ENCODE measurements at places on chromosomes 1 and 21.

- no peak for DNase-seq
Measured at GRCh38 chr1:181251713-181252075, 163.2 kb downstream of the IER5 start.

- no peak for DNase-seq
Measured at GRCh38 chr1:76669131-76669530, 198.1 kb upstream of the ST6GALNAC5 start.

- no peak for DNase-seq
Measured at GRCh38 chr1:231887166-231887565, 260.6 kb downstream of the DISC1 start.

DNA sequence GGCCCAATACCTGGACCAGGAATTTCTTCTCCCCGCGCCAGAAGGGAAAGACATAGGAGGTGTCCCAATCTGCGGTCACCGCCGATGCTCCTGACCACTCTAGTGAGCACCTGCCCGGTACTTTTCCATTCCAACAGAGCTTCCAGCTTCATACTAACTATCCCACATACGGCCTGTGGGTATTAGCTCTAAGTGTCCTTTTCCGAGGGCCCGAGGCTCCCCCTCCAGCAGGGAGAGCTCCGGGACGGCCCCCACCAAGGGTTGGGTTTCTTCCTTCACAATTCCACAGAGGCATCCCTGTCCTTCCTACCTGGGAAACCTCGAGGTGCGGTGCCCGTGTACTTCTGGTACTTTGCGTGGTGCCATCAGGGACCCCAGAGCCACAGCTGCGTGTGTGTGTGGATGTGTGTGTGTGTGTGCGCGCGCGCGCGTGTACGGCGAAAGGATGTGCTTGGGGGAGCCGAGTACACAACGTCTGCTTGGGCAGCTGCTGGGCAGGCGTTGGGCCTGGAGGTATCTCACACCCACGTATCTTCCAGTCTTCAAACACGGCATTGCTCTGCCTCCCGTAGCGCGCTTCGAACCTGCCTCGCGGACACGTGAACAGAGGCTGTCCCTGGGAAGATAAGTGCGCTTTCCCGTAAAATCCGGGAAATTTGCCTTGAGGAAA lies 2.4 kb upstream of the SIM2 start:
- DNase-seq = peak; percentile 67

DNA sequence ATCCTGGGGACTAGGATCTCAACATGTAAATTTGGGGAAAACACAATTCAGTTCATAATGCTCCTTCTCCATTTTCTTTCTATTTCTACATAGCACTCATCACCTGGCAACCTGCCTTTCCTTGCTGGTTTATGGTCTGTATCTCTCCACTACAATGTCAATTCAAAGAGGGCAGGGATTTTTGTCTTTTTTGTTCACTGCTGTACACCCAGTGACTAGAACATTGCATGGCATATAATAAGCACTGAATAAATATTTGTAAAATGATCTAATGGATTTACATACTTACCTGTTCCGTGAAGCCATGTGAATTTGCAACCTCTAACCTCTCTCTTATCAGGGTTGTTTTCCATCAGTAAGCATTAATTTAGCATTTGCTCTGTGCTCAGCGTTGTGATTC lies 27.4 kb upstream of the TBX15 start:
- DNase-seq = no peak

DNA sequence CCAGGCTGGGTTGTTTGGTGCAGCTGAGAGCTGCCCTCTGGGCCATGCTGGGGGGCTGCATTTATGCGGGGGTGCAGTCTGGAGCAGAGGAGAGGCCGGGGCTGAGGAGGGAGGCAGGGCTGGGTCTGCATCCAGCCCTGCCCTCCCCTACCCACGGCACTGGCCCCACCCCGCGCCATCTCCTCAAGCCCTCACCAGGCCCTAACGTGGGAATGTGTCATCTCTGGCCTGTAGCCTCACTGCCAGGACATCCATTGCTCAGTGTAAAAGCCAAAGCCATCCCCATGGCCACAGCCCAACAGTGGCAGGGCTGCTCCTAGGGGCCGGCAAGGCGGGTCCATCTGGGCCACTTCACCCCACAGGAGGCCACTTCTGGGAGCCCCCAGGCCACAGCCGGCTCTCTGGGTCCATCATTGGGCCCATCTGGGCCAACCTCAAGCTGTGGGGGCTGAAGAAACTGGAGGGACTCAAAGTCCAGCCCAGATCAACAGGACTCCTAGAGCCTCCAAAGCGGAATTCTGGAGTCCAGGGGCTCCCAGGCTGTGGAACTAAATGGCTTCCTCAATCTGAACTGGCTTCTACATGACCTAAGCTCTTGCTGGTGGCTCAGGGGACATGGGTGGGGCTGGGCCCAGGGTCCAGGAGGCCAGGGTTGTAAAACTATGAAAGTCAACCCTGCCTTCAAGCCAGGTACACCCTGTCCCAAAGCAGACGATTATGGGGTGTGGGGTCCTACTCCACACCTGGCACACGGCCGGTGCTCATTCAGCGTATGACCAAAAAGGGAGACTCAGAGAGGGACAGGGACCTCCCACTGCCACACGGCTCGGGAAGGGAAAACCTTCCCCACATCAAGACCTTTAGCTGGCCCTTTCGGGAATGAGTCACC lies 32.6 kb downstream of the RUNX3 start:
- peak; percentile 58 for DNase-seq

DNA sequence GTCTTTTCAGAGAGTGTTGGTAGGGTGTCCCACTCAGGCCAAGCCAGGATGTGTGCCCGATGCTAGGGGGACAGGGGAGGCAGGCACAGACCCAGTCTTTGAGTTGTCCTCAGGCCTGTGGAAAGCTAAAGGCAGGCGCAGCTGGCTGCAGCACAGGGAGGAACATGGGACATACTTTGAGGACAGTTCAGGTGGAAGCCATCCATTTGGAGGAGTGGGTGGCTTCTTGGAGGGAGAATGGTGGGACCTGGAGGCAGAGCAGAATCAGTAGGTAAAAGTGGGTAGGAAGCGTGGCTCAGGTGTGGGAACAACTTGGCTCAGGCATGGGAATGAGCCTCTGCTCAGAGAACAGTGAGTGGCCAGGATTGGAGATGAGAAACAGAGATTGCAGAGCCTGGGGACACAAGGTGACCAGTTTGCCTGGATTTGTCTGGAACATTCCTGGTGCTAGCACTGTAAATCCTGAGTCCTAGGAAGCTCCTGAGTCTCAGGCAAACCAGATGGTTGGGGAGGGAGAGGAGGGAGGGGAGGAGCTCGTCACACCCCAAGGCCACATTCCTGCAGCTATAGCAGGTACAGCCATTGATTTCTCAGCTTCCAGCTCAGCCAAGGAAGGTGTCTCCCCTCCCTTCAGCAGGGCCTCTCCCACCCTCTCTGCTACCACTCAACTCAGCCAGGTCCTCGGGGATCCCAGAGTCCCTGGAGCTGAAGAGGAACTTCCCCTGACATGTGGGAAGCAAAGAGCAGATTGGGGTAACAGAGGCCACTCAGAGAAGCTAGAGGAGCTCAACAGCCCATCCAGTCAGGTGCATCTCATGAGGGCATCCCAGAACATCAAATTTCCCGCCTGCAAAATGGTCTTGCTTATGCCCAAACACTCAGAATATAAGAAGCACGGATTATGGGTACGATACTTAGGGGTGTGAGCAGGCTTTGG lies 65.2 kb upstream of the TINAGL1 start:
- DNase-seq = no peak

GRCh38 chr1:167473761-167474160 lies 44.6 kb downstream of the CD247 start:
- DNase-seq = no peak
